ENCODE measurements at places on chromosomes 16 and 17. TPM values are rescaled to one million over a fixed set of nuclear protein-coding genes. Genes with fewer than 3 reads are reported as not detected.

Gene STXBP4
- 17.7 TPM for total RNA-seq

Gene AMFR
- 69.9 TPM for total RNA-seq

Gene TMEM97
- 170 TPM for total RNA-seq

Gene ZNF267
- total RNA-seq: 10.0 TPM

Gene PRAC2
- total RNA-seq: not detected

Gene CES5A
- not detected for total RNA-seq

Gene KRT36
- total RNA-seq: not detected

Gene CEP112
- total RNA-seq: 8.5 TPM

Gene LRRC37A2
- total RNA-seq: 29.2 TPM
